ENCODE measurements at places on chromosomes 1 and 21. TPM values are rescaled to one million over a fixed set of nuclear protein-coding genes. Genes with fewer than 3 reads are reported as not detected.

DNA sequence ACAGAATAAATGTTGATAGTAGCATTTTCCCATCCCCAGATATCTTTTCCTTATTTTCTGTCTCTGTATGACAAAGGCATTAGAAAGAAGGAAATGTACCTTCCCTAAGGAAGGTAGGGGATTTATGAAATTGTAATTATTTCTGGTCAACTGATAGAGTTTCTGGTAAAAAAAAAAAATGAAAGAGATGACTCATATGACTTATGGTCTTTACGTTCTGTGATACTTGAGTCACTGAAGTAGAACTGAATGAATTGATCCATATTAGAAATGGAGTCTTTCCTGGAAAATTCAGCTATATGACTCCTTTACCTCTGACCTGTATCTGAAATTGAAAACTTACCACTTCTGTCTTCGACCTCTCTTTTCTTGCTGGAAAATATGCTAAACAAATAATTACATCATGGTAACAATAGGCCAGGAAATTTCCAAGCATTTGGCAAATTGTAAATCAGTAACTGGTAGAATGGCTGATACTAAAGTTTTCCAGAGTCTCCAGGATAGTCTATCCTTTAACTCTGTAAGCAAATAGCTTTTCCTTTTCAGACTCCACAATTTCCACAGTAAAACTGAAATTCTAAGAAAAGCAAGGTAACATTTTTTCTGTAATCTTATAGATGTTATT, 364.3 kb upstream of the PTBP2 start:
- no peak overlapping the region for H3K4me3 ChIP-seq
- H3K4me1 ChIP-seq, result no peaks in the 10 kb centered on the region
- H3K27ac ChIP-seq, result no peak overlapping the region
- H3K36me3 ChIP-seq, result no peaks in the 10 kb centered on the region
- no peaks in the 10 kb centered on the region for H3K27me3 ChIP-seq

- no peaks in the 10 kb centered on the region for H3K36me3 ChIP-seq
- H3K27ac ChIP-seq, result no peak overlapping the region
- peak overlapping the region; percentile 80 for H3K4me3 ChIP-seq
- peaks cover 44% of the 10 kb centered on the region for H3K27me3 ChIP-seq
- H3K4me1 ChIP-seq, result no peaks in the 10 kb centered on the region
- DNase-seq, result peak; percentile 80
Measured at GRCh38 chr1:47507881-47508701, 70.2 kb downstream of the FOXD2 start.

DNA sequence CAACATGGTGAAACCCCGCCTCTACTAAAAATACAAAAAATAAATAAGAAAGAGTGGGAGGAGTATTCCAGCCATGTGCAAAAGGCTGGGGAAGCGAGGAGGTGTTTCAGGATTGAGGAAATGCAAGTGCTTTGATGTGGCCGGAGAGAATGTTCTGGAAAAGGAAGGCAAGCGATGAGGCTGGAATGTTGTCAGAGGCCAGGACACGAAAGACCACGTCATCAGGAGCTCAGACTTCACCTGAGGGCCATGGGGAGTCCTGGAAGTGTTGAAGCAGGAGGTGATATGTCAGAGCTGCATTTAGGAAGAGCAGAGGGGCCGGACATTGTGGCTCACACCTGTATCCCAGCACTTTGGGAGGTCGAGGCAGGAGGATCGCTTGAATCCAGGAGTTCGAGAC, 10.9 kb upstream of the THEMIS2 start:
- DNase-seq, result no peak
- no peak overlapping the region for H3K4me3 ChIP-seq
- H3K4me1 ChIP-seq, result no peaks in the 10 kb centered on the region
- H3K27me3 ChIP-seq, result no peaks in the 10 kb centered on the region

SMIM1 gene
- 10.3 TPM for total RNA-seq

DNA sequence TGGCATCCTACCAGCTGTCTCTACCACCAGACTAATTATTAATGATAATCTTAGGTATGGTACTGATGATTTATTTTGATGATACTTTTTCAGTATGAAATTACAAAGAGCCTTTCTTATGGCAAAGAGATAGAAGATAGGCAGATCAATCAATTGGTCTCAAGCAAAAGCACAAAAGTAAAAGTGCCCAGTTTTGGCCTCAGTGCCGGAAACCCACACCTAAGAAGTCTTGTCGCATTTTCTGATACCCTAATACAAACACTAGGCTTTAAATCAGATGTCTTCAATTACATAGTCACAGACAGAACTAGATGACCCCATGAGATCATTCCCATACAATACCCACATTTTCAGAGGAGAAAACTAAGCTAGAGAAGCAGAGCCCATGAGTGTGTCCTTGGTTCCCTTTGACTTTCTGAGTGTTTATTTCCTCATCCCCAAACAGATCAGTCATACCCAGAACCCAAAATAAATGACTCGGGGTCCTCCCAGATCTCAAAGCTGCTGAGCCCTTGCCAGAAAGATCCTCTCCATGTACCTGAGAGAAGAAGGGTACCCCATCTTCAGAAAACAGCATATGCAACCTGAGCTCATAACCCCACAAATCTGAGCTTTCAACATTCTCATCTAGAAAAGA, 7.7 kb downstream of the ITPKB start:
- peaks cover 61% of the 10 kb centered on the region for H3K36me3 ChIP-seq
- no peak overlapping the region for H3K27ac ChIP-seq
- H3K4me3 ChIP-seq, result peak overlapping the region; percentile 37
- no peaks in the 10 kb centered on the region for H3K27me3 ChIP-seq
- no peak for DNase-seq

CNR2 gene
- not detected for total RNA-seq
